ENCODE measurements at places on chromosomes 12 and 14.

- no peak for DNase-seq
These were observed 44.6 kb downstream of the HMGA2 start for GRCh38 chr12:65868878-65869277.

DNA sequence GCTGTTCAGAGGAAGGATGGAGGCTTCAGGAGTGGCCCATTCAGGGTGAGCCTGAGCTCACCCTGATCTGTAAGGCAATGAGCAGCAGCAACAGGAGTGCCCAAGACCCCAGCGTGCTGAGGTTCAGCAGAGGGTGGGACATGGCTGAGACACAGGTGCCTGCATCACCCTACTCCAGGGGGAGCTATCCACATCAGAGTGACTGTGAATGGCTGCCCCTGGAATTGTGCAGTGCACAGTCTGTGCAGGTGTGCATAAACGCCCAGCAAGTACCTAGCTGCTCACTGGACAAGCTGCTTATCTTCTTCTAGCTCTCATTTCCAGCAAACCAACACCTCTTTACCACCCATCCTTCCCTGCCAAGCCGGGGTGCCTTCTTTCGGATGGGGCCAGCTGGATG is 140.6 kb upstream of the PRMT8 start:
- DNase-seq = no peak

DNA sequence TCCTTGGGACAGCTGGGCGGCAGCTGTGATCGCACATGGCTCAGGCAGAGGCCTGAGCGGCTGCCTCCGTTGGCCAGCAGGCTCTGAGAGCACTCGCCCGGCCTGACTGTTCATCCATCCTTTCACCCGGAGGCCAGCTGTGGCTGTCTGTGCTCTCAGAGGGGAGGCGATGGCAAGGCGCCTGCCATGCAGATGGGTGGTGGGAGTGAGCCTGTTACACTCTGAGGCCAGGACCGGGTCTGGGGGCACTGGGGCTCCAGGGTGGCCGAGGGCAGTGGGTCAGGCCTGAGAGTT is 292.3 kb downstream of the TMEM121 start:
- DNase-seq = no peak

DNA sequence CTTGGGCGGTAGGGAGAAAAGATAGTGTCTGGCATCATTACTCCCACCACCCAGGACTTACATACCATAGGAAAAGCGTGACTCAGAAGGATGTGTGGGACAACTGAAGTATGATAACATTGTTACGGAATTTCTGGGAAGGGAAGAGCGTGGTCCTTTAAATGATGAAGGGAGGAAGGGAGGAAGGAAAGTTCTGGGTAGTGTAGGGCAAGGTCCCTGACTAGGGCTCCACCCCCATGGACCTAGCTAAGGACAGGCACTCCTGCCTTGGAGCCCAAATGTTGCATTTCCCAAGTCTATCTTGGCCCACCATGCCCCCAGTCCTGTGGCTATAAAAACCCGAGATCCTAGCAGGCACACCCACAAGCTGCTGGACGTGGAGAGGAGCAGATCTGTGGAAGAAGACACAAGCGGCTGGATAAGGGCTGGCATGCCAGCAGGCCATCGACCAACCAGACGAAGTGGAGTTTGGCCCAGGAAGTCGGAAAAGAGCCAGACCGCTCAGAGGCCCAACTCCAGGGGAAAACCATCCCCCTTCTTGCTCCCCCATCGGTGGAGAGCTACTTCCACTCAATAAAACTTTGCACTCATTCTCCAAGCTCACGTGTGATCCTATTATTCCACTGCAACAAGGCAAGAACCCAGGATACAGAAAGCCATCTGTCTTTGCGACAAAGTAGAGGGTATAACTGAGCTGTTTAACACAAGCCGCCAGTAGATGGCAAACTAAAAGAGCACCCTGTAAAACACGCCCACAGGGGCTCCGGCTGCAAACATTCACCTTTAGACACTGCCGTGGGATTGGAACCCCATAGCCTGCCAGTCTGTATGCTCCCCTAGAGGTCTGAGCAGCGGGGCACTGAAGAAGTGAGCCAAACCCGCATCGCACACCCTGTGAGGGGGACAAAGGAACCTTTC is 23.0 kb upstream of the RAB21 start:
- no peak for DNase-seq

- no peak for DNase-seq
These were observed 58.4 kb upstream of the DIO3 start for GRCh38 chr14:101502761-101503392.

- DNase-seq = no peak
These were observed 68.9 kb downstream of the CEP128 start for GRCh38 chr14:80872645-80873044.

DNA sequence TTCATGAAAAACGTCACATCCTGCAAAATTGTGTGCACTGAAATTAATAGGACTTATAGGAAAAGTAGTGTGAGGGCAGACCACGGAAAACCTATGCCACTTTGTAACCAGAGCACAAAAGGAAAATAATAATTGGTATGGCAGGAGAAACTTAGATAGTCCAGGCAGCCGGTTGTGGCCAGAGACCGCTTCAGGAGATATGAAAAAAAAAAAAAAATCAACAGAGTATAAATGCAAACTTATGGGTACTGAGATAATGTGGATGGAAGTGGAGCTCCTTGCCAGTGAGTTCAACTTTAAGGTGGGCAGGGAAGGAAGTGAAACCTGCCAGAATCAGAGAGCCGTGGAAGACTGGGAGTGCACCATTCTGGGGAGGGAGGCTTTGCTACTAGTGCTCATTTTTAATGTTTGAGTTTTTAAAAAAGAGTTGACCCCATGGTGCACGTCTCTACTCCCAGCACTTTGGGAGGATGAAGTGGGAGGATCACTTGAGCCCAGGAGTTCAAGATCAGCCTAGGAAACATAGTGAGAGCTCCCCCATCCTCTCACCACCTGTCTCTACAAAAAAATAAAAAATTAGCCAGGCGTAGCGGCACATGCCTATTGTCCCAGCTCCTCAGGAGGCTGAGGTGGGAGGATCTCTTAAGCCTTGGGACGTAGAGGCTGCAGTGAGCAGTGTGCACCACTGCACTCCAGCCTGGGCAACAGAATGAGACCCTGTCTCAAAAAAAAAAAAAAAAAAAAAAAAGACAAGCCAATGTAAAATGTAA is 34.3 kb upstream of the METAP2 start:
- DNase-seq = no peak

Measured in activated T-cell treated with anti-CD3 and anti-CD28 coated beads for 24 hours (primary cell).